Upper lobe of left lung (tissue), 6 donors: ENCODE measurements at places on chromosomes 16 and 17. TPM values are rescaled to one million over a fixed set of nuclear protein-coding genes. Genes with fewer than 3 reads are reported as not detected.
A peak's percentile ranks its signal among the peaks of the same experiment; 100 is the strongest.

DNA sequence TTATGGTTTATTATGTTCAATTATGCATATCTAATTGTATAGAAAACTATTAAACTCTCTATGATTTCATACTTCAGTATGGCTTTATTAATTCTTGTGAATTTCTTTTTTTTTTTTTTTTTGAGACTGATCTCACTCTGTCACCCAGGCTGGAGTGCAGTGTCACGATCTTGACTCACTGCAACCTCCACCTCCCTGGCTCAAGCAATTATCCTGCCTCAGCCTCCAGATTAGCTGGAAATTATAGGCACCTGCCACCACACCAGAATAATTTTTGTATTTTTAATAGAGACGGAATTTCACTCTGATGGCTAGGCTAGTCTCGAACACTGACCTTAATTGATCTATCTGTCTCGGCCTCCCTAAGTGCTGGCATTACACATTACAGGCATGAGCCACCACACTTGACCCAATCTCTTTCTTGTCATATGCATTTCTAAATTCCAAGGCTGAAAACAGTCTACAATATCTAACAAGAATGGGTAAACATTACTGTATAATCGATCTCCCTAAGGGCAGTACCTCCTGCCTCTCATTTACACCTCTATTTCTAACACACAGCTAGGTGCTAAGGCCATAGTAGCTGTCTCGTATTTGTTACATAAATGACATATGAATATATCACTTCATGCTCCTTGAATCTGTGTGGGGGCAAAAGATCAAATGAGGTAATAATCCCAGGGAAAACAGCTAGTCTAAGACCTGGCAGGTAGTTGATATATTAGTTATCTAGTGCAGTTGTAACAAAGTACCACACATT, 258.2 kb upstream of the CDH8 start:
- DNase-seq, result no peak
- H3K36me3 ChIP-seq, result no peaks in the 10 kb centered on the region
- no peak overlapping the region for H3K27ac ChIP-seq

DNA sequence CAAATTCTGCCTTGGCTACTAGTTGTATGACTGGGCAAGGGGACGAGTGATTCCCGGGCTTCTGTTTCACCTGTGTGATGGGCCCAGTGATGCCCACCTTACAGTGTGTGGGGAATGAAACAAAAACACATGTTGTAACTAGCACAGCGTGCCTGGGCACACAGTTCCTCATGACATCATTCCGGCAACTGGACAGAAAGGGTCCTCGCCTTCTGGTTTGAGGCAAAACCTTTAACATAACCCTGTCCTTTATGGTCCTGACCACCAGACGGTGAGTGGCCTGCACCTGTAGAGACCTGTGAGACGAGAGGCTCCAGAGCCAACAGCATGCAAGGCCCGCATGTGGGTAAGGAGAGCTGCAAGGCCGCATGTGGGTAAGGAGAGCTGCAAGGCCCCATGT, 7.7 kb upstream of the SLC38A8 start:
- DNase-seq, result no peak
- peaks cover 38% of the 10 kb centered on the region for H3K36me3 ChIP-seq
- H3K4me3 ChIP-seq, result no peak overlapping the region
- no peaks in the 10 kb centered on the region for H3K27me3 ChIP-seq

DNA sequence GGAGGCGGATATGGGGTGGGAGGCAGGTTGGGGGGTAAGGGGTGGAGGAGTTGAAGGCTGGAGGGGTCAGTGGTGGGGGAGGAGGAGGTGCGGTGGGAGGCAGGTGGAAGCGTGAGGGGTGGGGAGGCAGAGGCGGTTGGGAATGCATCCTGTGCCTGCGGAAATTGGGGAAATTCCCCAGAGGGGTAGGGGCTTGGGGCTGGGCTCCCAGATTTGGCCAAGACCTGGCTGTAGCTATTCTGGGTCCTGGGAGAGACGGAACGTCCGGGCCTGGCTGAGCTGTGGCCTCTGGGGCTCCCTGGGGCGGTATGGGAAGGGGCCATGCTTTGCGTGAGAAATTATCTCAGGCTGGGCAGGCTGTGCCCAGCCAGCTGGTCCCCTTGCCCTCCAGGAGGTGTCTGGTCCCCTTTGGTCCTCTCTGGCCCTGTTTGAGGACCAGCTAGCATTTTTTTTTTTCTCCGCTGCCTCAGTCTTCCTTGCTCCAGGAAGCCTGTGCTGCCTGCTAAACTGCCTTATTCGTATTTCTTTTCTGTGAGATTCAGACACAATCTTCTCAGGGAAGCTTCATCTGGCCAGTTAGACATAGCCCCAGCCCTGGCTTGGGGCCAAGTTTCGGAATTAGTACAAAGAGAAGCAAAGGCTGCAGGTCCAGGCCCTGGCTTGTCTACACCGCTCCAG, 7.3 kb upstream of the TRPV2 start:
- DNase-seq, result no peak
- no peaks in the 10 kb centered on the region for H3K36me3 ChIP-seq
- H3K4me1 ChIP-seq, result peaks cover 21% of the 10 kb centered on the region
- no peak overlapping the region for H3K4me3 ChIP-seq

Gene ZNF768
- 35.3 TPM for total RNA-seq

- no peaks in the 10 kb centered on the region for H3K27me3 ChIP-seq
- no peaks in the 10 kb centered on the region for H3K36me3 ChIP-seq
- H3K27ac ChIP-seq, result no peak overlapping the region
- no peak for DNase-seq
- peaks cover 8% of the 10 kb centered on the region for H3K4me1 ChIP-seq
- no peak overlapping the region for H3K4me3 ChIP-seq
Measured at GRCh38 chr17:40366076-40366860, 1.7 kb upstream of the GJD3 start.

Gene KRT20
- total RNA-seq, result not detected

Gene MPV17L
- 7.6 TPM for total RNA-seq

GRCh38 chr17:60971515-60972369, 294.1 kb downstream of the BCAS3 start:
- no peak overlapping the region for H3K4me3 ChIP-seq
- H3K36me3 ChIP-seq, result no peaks in the 10 kb centered on the region
- H3K27me3 ChIP-seq, result no peaks in the 10 kb centered on the region
- DNase-seq, result no peak

- H3K27ac ChIP-seq, result no peak overlapping the region
- H3K4me1 ChIP-seq, result peaks cover 6% of the 10 kb centered on the region
- no peaks in the 10 kb centered on the region for H3K36me3 ChIP-seq
- H3K27me3 ChIP-seq, result no peaks in the 10 kb centered on the region
- H3K4me3 ChIP-seq, result no peak overlapping the region
Measured at GRCh38 chr17:35730400-35731005, 936 bp upstream of the RASL10B start.

Gene SRL
- total RNA-seq, result not detected

Gene TNK1
- 7.6 TPM for total RNA-seq

DNA sequence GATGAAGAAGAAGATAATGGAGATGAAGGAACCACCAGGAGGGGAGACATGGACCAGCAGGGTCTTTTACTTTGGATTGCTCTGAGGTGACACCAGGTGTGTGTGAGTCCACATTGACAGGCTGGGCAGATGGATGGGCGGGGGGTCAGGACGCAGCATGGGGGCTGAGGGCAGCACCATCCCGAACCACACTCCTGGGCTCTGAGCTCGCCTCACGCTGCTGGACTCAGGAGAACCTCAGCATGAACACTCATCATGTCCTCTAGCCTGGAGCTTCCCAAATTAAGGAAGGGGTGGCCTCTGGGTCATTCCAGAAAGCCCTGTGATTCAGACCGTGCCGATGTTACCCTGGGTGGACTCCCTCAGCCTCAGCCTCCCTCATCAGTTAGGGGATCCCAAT, 50.4 kb upstream of the MAP3K14 start:
- H3K36me3 ChIP-seq, result no peaks in the 10 kb centered on the region
- H3K4me1 ChIP-seq, result peaks cover 5% of the 10 kb centered on the region
- no peak for DNase-seq
- no peak overlapping the region for H3K4me3 ChIP-seq
- no peaks in the 10 kb centered on the region for H3K27me3 ChIP-seq

Gene CCDC43
- total RNA-seq, result 12.9 TPM

GRCh38 chr16:46673320-46674013, 15.5 kb downstream of the VPS35 start:
- peaks cover 51% of the 10 kb centered on the region for H3K36me3 ChIP-seq
- no peaks in the 10 kb centered on the region for H3K4me1 ChIP-seq
- H3K27ac ChIP-seq, result no peak overlapping the region
- no peaks in the 10 kb centered on the region for H3K27me3 ChIP-seq

DNA sequence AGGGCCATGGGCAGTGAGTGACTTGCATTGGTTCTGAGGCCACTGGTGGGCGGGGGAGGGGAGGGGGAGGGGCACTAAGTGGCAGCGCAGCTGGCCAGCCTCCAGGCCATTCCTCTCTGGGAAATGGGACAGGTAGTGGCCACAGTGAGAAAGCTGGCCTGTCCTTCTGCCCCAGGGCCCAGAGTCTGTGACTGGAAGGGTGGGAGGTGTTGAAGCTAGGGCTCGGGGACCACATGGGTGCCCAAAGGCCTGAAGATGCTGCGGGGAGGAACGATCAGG, 375 bp upstream of the ALOX12B start:
- H3K27ac ChIP-seq, result no peak overlapping the region
- no peaks in the 10 kb centered on the region for H3K36me3 ChIP-seq
- no peaks in the 10 kb centered on the region for H3K4me1 ChIP-seq
- no peak overlapping the region for H3K4me3 ChIP-seq

GRCh38 chr17:74822335-74822938, 37.2 kb downstream of the GRIN2C start:
- no peak overlapping the region for H3K4me3 ChIP-seq
- DNase-seq, result no peak
- H3K27ac ChIP-seq, result no peak overlapping the region
- H3K36me3 ChIP-seq, result no peaks in the 10 kb centered on the region

GRCh38 chr16:67415872-67416793, at the start of gene ZDHHC1:
ZDHHC1 (minus strand) TSS chr16:67416477; CDS start chr16:67407775, 8,702 bp downstream.
- peaks cover 22% of the 10 kb centered on the region for H3K4me1 ChIP-seq
- H3K36me3 ChIP-seq, result no peaks in the 10 kb centered on the region
- DNase-seq, result peak; percentile 73
- H3K27me3 ChIP-seq, result no peaks in the 10 kb centered on the region
- H3K4me3 ChIP-seq, result peak within 1 kb of the TSS; percentile 73

DNA sequence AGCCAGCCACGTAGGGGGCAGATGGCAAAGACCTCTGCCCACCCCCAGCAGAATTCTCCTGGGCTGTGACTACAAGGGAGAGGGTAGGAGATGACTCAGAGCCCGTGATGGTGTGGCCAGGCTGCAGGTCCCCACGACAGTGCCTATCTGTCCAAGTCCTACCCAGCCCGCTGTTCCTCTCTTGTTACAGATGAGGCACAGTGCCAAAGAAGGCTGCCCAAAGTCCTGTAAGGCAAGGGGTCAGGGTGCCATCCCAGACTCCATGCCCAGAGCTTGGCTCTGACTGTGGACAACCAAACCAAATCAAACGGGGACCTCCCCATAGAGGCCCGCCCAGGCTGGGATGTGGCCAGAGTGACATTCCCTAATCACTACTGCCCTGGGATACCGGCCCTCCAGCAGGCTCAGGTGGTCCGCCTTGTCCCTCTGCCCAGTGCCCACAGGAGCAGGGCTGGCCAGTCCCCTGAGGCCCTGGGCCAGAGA, 12.6 kb upstream of the BCAR1 start:
- peak overlapping the region; percentile 94 for H3K4me3 ChIP-seq
- H3K4me1 ChIP-seq, result peaks cover 72% of the 10 kb centered on the region
- peaks cover 6% of the 10 kb centered on the region for H3K36me3 ChIP-seq
- H3K27me3 ChIP-seq, result peaks cover 14% of the 10 kb centered on the region
- DNase-seq, result peak; percentile 23
- H3K27ac ChIP-seq, result peak overlapping the region; percentile 95

Gene SMIM22
- 16.4 TPM for total RNA-seq

DNA sequence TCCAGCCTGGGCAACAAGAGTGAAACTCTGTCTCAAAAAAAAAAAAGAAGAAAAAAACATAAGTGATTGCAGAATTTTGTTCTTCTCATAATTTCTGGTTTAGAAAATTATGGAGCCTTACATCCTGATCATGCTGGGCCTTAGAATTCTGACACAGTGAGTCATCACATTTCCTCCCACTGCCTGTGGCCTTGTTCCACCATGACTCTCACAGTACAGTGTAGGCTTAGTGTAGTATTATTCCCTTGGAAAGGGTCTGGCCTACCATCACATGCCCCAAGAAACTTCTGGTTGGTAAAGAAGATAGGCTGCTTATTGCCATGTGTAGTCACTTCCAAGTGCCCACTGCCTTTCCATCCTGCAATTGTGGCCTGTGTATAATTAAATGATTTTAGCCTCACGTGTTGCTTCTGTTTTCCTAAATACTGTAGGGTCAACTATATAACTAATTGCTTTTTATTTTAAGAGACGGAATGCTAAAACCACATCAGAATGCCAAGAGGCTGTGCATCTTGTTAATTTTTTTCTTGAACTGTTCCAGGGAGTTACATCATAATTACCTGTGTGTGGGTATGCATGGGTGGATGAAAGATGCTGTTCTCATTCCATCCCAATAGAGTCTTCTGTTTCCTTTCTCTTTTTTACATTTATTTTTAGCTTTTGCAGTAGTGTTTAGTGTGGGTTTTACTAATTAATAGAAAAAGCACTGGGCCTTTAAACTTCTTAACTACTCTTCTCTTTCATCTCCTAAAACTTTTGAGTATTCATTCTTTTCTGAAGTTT, 25.9 kb downstream of the OGFOD1 start:
- no peaks in the 10 kb centered on the region for H3K27me3 ChIP-seq
- no peak overlapping the region for H3K4me3 ChIP-seq
- DNase-seq, result no peak
- peaks cover 44% of the 10 kb centered on the region for H3K36me3 ChIP-seq

Gene RASL10B
- total RNA-seq, result 1.4 TPM

GRCh38 chr16:48607056-48607825, 2.7 kb downstream of the N4BP1 start:
- H3K4me3 ChIP-seq, result peak overlapping the region; percentile 99
- H3K27ac ChIP-seq, result peak overlapping the region; percentile 88
- peaks cover 76% of the 10 kb centered on the region for H3K4me1 ChIP-seq
- H3K36me3 ChIP-seq, result no peaks in the 10 kb centered on the region

Gene SLC5A11
- total RNA-seq, result not detected

DNA sequence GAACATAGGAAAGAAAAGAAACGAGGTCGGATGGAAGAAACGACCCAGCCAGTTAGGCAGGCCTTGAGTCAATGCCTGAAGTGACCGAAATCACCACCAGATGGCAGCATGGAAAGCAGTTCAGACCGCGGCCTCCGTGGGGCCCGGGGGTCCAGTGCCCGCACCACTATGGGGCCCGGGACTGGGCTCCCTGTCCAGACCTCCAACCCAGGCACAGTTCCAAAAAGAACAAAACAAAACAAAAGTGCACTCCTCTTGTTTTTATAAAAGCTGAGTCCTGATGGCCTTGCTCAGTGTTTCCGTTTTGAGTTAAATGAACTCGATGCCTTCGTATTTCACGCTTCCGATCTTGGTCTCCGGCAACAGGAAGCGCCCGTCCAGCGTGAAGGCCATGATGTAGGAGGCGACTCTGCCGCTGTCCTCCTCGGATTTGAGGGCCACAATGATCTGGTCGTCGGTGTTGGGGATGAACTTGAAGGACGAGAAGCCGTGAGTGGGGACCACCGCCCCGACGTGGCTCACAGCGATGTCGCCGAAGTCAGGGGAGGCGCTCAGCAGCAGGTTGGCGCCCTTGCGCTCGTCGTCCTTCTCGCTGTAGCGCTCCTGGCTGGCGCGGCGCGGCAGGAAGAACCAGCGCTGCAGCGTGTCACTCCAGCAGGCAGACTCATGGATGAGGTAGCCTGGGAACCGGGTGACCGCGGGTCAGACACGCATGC, 13.7 kb upstream of the LGALS3BP start:
- H3K27me3 ChIP-seq, result no peaks in the 10 kb centered on the region
- H3K4me1 ChIP-seq, result peaks cover 29% of the 10 kb centered on the region
- no peak overlapping the region for H3K27ac ChIP-seq
- peak; percentile 85 for DNase-seq

- DNase-seq, result peak; percentile 79
- peaks cover 32% of the 10 kb centered on the region for H3K4me1 ChIP-seq
- H3K36me3 ChIP-seq, result peaks cover 3% of the 10 kb centered on the region
- H3K27me3 ChIP-seq, result peaks cover 36% of the 10 kb centered on the region
- peak overlapping the region; percentile 84 for H3K27ac ChIP-seq
Measured at GRCh38 chr16:54928411-54929089, 2.1 kb upstream of the IRX5 start.

Gene KRTAP2-3
- not detected for total RNA-seq
